Activated CD4-positive, alpha-beta T cell treated with anti-CD3 and anti-CD28 coated beads, Interleukin-2, amount 50 U/mL, for 48 hours (primary cell): ENCODE measurements at places on chromosomes 1 and 21.

- no peak for DNase-seq
These were observed 633.0 kb downstream of the SMYD3 start for GRCh38 chr1:245873883-245874671.

DNA sequence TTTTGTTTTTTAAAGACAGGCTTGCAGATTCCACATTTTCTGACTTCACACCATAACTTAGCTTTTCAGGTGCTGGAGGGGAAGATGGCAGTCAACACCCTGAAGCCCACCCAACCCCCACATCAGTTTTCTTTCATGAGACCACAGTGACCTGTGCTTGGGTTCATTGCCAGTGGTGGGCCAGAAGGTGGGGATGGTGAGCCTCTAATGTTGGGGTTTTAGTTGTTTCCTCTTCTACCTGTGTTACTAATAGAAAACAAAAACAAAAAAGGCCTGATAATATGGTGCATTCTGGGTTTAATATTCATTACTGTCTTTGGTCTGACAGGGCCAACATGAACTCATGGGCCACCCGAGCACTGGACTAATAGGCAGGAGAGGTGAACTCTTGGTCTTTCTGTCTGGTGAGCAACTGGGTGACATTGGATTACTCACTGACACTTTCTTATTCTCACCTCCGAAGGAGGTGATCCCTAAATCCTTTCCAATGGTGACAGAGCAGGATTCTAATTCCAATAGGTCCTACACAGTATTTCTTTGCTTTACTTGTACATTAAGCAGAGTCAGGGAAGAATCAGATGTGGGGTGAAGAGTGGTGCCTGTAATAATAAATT, 132.8 kb downstream of the CLIC6 start:
- no peak for DNase-seq

DNA sequence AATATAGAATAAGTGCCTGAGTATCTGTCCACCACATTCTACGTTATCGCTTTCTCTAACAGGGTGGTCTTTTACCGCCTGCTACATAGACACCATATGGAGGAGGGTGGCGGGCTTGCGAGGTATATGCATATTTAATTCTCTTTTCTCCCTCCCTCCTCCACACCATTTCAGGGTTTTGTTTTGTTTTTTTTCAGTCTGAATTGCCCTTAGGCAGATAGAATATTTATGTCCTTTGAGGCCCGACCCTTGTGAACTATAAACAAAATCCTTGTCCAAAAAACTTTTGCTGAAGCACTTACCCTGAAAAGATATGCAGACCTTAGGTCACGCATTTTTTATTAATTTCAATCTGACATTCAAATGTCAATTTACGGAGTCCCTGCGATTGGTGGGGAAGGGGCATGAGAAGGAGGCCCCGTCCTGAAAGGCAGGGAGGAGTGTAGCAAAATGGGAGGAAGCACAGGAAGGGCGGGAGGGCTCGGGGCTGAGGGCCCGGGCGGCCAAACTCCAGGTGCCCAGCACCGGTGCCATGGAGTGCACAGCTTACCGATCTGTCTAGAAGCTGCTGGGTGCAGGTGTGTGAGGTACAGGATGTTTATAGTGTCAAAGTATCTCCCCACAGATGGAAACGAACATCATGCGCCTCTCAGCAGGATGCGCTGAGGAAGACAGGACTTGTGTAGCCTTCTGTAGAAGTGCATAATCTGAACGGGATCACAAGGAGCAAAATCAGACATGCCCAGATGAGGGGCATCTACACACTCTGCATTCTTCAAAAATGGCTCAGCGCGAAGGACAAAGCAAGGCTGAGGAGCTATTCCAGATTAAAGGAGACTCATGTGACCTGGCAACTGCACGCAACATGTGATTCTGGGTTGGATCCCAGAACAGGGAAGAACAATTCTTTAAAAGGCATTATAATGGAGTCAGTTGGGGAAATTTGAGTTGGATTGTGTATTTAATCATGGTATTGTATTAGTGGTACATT, 68.8 kb upstream of the LYST start:
- DNase-seq: no peak

- DNase-seq: no peak
These were observed 4.0 kb downstream of the HAO2 start for GRCh38 chr1:119372503-119373086.

GRCh38 chr1:154256686-154257085, 15.7 kb upstream of the HAX1 start:
- DNase-seq: no peak

DNA sequence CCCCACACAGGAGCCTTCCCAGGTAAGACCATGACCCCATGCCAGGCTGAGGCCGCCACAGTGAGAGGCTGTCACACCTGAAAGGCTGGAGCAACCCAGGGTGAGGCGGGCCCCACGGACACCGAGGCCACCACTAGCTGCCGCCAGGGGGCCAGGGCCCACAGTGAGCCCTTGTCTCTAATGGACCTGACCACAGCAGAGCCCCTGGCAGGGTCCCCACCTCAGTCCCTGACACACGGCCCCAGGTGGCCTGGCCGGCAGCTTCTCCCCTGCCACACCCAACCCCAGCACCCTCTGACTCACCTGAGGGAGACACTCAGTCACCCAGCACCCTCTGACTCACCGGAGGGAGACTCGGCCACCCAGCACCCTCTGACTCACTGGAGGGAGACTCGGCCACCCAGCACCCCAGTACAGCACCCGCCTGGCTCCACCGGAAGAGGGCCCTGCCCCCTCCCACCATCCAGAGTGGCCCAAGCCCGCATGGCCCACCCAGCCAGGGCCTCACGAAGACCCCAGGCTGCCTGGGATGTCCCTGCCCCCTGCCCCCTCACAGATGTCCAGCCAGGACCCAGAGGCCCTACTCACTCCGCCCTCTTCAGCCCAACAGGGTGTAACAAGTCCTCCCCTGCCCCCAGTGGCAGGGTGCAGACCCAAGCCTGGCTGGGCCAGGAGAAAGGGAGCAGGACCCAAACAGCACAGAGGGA, 4.4 kb downstream of the DVL1 start:
- peak; percentile 61 for DNase-seq

DNA sequence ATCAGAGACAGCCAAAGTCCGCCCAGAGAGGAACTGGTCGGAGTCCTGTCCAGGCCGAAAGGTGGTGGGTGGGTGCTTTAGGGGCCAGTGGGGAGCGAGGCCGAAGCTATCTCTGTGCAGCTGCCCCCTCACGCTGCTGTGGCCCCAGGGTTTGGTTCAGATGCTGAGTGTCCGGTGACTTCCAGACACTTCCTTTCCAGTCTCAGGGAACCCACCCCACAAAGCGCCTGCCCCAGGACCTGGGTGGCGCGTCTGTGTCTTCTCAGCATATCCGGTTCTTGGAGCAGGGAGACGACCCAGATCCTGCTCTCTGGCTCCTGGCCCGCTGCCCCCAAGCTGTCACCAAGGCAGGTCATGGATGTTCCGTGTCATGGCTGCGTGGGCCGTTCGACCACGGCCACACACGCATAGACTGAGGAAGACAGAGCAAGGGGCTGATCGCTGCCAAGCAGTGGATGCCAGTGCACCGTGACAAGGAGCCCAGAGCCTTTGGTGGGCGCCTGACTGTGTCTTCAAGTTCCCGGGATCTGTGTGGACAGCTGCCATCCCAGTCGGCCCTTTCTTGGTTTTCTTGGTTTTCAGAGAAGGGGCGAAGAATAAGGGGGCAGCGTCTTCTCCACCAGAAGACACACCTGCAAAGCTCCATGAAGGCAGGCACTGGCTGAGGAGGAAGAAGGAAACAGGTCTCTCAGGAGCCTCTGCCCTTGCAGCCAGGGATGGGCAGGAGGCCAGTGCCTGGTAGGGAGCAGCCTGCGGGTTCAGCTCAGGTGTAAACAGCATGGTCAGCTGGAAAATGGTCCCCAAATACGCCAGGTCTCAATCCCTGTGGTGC, 22.9 kb upstream of the COL18A1 start:
- no peak for DNase-seq

GRCh38 chr1:201631037-201631436, 92.1 kb downstream of the NAV1 start:
- no peak for DNase-seq

- no peak for DNase-seq
These were observed 15.9 kb upstream of the IFI6 start for GRCh38 chr1:27687906-27688305.

DNA sequence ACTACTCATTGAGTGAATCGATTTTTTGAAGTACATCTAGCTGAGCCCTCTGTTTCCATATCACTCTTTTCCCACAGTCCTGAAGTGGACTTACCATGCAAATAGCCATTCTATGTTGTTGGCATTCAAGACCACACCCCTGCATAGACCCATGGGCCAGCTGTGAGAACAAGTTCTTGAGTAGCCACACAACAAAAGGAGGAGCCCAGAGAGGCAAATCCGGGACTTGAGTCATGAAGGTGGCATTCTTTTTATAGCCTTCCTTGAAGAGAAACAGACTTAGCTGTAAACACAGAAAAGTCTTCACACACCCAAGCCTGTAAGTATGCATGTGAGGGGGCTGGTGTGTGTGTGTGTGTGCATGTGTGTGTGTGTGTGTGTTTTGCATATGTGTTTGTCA, 13.8 kb upstream of the SPRR5 start:
- no peak for DNase-seq

- no peak for DNase-seq
These were observed 6.6 kb upstream of the AK4 start for GRCh38 chr1:65141394-65141793.

DNA sequence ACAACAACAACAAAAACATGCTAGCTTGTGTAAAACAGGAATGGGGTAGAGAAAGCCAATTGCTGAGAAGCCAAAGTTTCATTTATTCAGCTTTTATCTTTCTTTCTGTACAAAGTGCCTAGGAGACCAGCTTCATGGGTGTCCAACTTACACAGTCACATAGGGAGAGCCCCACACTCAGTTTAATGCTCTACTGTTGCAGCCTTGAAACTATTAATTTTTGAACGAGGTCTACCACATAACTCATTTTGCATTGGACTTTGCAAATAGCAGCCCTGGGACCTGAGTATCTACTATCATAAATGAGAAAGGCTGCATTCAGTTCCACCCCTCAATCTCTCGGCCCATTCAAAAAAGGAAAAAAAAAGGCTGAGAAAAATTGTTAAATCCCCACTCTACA, 98.8 kb downstream of the ZNF644 start:
- no peak for DNase-seq

DNA sequence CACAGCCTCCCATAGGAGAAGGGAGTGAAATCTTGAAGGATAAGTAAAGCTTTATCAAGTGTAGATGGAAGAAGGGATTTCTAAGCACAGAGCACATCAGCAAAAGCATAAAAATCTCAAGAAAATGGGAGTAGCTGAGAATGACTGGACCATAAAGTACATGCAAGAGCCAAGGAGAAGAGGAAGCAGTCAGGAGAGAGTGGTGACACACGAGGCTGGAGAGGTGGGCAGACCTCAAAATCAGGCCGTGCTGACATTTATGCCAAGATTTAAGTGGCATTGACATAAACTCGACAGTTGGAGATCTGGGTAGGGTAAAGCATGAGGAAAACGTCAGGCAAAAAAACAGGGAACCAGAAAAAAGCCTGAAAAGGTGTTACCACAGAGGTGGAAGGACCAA, 62.3 kb downstream of the GFI1 start:
- no peak for DNase-seq

GRCh38 chr1:35882586-35882944, 444 bp upstream of the AGO1 start:
- no peak for DNase-seq

GRCh38 chr1:9164532-9164900, 35.6 kb upstream of the GPR157 start:
- no peak for DNase-seq

- DNase-seq: no peak
These were observed 16.7 kb upstream of the TTLL10 start for GRCh38 chr1:1157033-1157365.

DNA sequence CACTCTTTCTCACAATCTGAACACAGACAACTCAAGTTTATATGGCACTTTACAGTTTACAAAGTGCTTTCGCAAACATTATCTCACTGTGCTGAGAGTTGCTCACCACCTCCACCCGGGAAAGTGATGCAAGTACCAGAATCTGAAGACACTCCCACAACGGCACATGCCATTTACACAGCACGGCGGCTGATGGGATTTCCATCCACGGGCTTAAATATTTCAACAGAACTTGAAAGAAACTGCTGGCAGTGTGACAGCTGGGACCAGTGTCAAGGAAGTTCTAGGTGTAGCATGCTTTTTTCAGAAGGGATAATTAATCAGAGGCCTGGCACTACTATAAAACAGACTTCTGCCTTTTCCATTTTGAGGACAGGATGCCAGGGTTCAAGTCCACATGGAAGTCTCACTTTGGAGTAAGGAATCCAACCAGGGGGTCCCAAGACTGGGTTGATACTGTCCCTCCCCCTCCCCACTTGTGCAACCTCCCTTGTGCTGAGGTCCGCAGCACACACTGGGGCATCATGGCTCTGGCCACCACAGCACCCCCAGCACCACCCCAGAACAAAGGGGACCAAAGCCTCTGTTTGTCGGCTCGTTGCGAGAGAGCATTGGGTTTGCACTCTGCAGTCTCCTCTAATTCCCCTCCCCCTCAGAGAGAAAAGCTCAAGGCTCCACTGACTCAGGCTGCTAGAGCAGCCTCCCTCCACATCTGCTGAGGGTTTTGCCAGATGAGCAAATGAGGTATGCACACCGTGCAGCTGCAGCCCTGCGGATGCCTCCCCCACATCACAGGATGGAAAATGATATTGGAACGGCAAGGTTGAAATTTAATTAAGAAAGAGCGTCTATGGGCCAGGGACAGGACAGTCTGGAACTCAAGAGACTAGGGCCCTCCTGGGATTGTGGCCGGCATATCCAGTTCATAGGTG, 154.9 kb downstream of the TGFBR3 start:
- DNase-seq: peak; percentile 40

DNA sequence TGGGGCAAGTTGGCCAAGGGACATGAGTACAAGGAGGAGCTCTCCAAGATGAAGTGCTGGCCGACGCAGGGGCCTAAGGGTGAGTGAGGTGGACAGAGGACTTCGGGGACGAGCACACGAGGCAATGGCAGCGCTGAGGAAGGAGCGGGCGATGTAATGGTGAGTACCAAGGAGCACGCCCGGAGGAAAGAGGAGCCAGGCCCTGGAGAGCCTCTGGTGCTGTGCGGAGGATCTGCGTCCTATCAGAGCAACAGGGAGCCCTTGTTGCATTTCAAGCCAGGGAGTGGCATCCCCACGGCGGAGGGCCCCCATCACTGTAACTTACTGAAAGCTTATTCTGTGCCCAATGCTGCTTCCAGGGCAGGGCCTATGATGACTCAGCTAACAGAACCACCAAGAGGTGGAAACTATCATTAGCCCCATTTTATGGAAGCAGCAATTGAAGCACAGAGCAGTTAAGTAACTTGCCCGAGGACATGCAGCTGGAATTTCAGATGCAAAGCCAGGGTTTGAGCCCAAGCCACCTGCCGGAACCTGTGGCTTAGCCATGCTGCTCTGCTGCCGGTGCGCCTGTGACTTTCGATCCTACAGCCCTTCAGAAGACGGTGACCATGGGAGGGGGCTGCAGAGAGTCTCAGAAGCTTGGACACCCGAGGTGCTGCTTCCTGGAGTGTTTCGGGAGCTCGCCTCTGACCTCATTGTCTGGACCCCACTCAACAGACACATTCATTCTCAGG, 17.6 kb upstream of the AJAP1 start:
- DNase-seq: no peak

DNA sequence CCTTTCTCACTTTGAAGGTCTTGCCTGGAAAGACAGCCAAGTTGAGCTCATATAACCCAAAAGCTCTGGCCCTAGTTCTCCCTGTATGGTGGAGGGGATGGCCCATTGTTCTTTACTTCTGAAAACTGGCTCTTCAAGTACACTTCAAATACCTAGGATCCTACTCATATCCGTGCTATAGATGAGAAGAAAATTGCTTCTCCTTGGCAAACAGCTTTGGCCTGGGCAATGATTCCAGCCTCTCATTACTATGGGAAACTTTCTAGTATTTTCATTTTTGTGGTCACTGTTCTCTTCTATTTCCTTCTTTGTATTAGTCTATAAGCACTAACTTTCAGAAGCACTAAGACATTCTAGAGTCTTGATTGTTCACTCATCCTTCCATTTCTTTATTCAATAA, 53.7 kb downstream of the ZNF697 start:
- DNase-seq: no peak
